Activated T-cell treated with anti-CD3 and anti-CD28 coated beads for 1 hour (primary cell): ENCODE measurements at places on chromosomes 2 and 18.

GRCh38 chr2:36965751-36966369 is 476 bp downstream of the STRN start:
- peak; percentile 19 for DNase-seq

- DNase-seq = no peak
Observed at GRCh38 chr2:46498681-46499080, 19.3 kb downstream of the TMEM247 start.

DNA sequence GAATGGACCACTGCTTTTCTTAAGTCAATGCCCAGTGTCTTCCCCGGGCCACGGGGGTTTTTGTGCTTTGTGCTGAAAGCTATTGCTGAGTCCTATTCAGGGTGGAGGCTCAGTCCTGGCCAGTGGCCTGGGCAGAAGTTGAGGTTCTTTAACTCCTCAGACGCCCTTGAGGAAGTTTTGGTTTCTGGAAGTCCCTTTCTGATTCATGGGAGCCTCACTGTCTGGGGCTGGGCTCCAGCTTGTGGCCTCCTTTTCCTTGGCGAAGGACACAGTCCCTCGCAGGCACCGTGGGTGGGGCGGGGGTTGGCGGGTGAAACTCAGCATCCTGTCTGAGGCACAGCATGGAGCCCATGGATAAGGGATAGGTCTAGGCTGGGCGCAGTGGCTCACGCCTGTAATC is 465.2 kb upstream of the HS6ST1 start:
- DNase-seq = no peak

DNA sequence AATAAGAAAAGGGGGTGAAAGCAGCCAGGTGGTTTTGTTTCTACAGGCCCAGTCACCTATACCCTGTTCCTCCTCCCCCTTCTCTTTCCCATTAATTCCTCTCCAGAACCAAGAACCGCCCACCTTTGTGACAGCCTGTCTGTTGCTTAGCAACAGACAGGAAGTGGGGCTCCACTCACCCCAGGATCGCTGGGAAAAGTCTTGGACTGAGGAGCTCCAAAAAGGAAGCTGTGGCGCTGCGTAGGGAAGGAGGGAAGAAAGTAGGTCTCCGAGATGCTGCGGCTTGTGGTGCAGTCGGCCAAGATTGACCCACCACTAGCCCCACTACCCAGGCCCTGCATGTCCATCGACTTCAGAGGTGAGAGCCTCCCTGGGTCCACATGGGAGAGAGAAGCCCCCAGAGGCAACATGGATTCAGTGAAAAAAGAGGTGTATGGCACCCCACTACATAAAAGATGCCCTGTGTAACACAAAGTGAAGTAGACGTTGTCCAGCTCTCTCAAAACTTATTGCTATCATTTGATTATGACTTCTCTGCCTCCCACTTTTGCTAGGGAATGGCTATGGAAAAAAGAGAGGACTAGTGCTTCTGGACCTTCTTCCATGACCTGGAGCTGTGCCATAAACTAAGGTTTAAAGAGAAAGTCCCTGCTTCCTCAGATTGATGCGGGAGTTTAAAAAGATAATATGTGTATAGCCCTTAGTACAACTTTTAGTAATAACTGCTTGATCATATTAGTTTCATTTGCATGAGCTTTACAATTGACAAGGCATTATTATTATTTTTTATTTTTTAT is at the start of gene FER1L5:
FER1L5 (plus strand) TSS at position 201 of the 797 bp plus-strand sequence; CDS start at position 274, 73 bp downstream.
- DNase-seq = no peak

DNA sequence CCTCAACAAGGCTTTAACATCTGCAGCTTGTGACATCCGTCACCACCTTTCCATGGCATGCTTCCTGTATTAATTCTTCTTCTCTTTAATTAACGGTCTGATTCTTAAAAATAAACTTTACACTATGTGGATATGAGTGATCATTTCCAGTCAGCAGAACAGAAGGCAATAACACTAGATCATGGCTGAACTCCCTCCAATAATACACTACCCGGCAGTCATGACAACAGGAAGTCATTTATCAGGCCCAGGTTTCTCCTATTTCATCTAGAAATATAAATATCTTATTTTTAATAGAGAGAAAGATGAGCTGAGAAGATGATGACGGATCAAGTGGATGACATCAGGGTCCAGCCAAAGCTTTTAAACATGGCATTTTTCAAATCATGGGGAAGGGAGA is 792.2 kb downstream of the SLC4A3 start:
- no peak for DNase-seq

- DNase-seq = no peak
Observed at GRCh38 chr2:240645346-240645745, 20.1 kb downstream of the GPR35 start.

DNA sequence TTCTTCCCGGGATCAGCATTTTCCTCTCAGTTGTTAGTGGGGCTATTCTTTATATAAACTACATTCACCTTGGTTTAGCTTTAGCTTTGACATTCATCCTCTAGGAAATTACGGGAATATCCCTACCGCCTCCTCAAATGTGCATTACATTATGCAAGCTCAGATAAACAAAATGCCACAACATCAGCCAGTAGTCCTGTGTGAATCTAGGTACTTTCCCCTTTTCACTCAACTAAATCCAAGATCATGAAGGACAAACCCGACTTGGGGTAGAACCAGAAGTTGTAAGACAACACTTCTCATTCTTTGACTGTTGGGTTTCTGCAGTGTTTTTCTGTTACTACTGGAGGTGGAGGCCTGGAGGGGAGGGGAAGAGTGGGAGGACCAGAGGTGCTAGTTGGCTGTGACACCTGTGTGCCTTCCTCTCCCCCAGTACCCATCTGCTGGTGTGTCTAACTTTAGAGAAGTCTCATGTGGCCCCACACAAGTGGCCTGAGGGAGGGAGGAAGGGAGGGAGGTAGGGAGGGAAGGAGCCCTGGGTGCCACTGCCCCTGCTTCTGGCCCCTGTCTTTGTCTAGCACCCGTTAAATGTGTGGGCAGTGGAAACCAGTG is 84.8 kb upstream of the BCL2L11 start:
- DNase-seq = no peak

DNA sequence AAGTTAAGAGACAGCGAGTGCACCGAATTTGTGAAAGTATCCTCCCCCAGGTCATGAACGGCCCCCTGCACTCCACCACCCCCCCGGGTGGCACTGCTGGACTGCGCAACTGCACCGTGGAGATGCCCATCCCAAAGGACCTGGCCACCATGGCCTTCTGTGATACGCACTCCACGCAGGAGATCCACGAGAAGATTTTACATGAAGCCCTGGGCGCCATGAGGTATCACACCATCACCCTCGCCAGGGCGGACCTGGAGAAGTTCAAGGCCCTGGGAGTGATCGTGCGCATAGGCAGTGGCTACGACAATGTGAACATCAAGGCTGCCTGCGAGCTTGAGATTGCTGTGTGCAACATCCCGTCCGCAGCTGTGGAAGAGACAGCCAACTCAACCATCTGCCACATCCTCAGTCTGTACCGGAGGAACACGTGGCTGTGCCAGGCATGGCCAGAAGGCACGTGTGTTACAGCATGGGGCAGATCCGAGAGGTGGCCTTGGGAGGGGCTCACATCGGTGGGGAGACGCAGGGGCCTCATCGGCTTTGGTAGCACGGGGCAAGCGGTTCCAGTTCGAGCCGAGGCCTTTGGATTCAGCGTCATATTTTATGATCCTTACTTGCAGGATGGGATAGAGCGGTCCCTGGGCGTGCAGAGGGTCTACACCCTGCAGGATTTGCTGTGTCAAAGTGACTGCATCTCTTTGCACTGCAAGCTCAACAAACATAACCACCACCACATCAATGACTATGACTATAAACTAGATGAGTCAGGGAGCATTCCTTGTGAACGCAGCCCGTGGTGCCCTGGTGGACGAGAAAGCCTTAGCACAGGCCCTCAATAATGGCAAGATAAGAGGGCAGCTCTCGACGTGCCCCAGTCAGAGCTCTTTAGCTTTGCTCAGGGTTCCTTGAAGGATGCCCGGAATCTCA is 290.8 kb upstream of the MC4R start:
- no peak for DNase-seq

DNA sequence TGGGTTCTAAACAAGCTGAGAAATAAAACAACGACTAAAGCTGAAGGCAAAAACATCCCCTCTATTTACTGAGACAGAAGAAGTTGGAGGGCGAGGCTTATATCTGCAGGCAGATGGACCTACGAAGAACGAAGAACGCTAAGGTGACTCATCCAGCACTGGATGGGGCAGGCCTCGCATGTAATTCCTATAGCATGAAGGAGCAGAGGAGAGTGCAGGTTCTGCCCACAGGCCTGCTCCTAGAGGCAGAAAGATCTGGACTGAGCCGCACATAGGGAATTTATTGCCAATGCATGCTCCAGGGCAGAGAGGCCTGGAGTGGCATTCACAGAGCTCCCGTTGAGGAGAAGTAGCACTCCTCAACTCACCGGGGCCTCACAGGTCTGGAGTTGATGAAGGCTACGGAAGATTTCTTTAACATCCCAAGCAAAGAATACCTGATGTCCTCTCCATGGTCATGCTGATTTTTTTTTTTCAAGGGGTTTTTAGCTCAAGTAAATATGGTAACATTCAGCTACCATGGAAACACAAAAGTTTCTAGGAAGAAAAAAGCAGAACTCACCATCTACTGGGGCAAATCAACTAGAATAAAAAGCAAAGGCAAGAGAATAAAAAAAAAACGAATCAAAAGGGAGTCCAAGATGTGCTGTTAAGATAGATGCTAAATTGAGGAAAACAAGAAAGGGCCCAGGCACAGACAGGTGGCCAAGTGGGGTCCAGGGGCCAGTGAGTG is 10.4 kb upstream of the METTL21A start:
- DNase-seq = no peak

DNA sequence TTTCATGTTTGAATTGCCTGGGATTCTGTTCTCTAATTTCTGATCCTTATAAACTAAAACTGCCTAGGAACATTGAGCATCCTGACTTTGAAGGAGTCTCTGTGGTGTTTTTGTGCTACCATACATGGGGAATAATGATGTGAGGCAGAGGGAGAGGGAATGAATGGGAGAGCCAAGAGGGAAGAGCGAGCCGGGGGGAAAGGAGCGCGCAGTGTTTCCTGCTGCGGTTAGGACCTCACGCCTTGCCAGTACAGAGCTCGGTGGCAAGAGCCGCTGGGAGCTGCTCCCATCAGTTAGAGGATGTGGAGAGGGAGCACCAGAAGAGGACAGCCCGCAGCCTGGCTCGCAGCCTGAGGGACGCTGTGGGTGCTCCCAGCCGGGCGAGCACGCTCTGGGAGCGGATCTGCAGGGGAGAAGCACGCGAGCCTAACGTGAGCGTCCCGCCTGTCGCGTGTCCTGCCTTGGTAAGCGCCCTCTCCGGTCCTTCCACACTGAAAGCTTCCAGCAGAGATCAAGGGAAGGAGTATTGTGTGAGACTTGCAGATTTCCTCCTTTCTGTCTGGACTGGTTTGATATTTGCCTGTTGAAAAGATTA is 114.7 kb downstream of the FAM210A start:
- DNase-seq = no peak

DNA sequence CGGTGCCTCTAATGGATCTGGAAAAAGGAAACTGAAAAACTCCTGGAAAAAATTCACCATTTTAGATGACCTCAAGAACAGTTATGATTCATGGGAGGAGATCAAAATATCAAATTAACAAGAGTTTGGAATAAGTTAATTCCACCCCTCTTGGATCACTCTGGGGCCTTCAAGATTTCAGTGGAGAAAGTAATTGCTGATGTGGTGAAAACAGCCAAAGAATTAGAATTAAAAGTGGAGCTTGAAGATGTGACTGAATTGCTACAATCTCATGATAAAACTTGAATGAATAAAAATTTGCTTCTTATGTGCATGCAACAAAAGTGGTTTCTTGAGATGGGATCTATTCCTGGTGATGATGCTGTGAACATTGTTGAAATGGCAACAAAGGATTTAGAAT is 974.4 kb upstream of the GYPC start:
- no peak for DNase-seq

GRCh38 chr2:20647738-20648137 is 3.2 kb downstream of the HS1BP3 start:
- no peak for DNase-seq

DNA sequence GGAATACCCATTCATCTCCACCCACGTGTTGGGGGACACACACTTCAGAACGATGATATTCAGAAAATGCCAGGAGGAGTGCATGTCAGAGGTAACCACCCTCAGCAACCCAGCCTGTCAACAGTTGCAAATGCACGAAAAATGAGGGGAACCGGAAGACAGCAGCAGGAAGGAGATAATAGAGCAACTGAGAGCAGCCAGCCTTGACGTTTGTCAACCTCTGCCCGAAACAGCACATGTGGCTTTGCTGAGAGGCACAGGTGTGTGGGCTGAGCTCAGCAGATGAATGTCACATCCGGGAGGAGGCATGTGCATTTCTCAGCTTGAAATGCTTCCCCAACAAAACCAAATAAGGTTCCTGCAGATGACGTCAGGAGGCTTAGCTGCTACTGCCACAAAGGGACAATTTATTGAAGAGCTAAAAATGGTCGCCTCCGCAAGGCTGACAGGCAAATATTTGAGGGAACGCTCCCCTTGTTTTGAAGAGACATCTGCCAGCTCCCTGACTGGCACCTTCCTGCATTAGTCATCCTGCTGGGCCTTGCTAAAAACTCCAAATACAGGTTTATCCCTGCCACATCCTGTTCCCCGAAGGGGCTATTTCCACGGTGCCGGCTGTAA is 419.0 kb downstream of the NBAS start:
- peak; percentile 30 for DNase-seq

DNA sequence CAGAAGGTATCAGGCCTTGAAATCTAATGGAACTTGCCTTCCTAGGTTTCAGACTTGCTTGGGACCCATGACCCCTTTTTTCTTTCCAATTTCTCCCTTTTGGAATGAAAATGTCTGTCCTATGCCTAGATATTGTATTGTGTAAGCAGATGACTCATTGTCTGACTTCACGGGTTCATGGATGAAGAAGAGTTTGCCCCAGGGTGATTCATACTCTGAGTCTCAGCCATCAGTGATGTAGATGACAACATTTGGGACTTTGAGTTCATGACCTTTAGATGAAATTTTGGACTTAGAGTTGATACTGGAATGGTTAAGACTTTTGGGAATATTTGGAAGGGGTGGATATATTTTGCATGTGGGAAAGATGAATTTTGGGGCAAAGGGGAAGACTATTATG is 11.2 kb upstream of the SCYGR5 start:
- DNase-seq = no peak

GRCh38 chr2:128324897-128325410 is 6.3 kb upstream of the HS6ST1 start:
- no peak for DNase-seq

- DNase-seq = no peak
Observed at GRCh38 chr2:26483027-26483326, 5.1 kb upstream of the OTOF start.

- DNase-seq = no peak
Observed at GRCh38 chr2:158134655-158135054, 33.0 kb downstream of the UPP2 start.
